Bronchial epithelial cell (primary cell): ENCODE measurements at places on chromosomes 6 and 20. TPM values are rescaled to one million over a fixed set of nuclear protein-coding genes. Genes with fewer than 3 reads are reported as not detected.

- DNase-seq, result no peak
Observed at GRCh38 chr6:82568290-82568993, 204.8 kb downstream of the TPBG start.

GRCh38 chr6:110786271-110786670 lies 29.0 kb downstream of the CDK19 start:
- DNase-seq, result no peak

- no peak for DNase-seq
Observed at GRCh38 chr20:57893366-57893999, 183.7 kb upstream of the PMEPA1 start.

The FBXL4 gene
- 9.7 and 12.9 TPM in 2 replicates for total RNA-seq
